ENCODE measurements at places on chromosomes 16 and 17. TPM values are rescaled to one million over a fixed set of nuclear protein-coding genes. Genes with fewer than 3 reads are reported as not detected.

DNA sequence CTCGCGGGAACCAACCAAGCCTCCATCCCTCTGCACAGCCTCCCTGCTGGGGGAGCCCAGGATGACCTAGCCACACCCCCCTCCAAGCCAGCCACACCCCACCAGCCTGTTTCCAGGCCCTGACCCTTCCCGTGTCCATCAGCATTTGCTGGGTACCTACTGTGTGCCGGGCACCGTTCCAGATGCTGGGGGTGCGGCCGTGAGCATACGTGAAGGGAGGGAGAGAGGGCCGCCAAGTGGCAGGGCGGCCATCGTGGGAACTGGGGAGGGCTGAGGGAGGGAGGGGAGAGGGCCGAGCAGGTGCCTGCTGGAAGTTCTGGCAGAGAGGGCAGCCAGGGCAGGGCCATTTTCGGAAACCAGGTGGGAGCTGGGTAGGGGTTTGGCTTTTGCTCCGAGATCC is 23.1 kb downstream of the ZFPM1 start:
- H3K27me3 ChIP-seq = no peaks in the 10 kb centered on the region
- no peak overlapping the region for H3K4me3 ChIP-seq
- H3K4me1 ChIP-seq = no peaks in the 10 kb centered on the region
- H3K27ac ChIP-seq = no peak overlapping the region

DNA sequence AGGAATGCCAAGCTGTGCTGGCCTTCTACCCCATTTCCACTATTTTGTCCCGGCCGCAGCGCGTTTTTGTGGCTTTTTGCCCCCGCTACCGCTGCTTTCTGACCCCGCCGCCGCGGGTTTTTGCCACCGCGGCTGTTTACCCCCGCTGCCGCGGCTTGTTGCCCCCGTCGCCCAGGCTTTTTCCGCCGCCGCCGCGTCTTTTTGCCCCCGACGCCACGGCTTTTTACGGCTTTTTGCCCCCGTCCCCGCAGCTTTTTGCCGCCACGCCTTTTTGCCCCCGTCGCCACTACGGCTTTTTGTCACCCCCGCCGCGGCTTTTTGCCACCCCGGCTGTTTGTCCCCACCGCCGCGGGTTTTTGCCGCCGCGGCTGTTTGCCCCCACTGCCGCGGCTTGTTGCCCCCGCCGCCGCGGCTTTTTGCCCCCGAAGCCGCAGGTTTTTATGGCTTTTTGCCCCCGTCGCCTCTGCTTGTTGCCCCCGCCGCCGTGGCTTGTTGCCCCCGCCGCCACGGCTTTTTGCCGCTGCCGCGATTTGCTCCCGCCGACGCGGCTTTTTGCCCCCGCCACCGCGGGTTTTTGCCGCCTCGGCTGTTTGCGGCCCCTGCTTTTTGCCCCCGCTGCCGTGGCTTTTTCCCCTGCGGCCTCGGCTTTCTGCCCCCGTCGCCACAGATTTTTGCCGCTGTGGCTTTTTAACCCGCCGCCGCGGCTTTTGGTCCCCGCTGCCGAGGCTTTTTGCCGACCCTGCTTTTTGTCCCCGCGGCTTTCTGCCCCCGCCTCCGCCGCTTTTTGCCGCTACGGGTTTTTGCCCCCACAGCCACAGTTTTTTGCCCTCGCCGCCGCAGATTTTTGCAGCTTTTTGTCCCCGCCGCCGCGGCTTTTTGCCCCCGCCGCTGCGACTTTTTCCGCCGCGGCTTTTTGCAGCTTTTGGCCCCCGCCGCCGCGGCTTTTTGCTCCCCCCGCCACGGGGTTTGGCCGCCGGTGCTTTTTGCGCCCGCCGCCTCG is 520.4 kb upstream of the WSB1 start:
- H3K27ac ChIP-seq = no peak overlapping the region

CACNG1 gene
- not detected for total RNA-seq

CHRNE gene
- total RNA-seq = 0.98 TPM

GRCh38 chr17:60330731-60331130 is 61.2 kb downstream of the USP32 start:
- H3K4me1 ChIP-seq = peaks cover 8% of the 10 kb centered on the region
- no peaks in the 10 kb centered on the region for H3K27me3 ChIP-seq
- H3K36me3 ChIP-seq = peaks cover 5% of the 10 kb centered on the region

GRCh38 chr16:11674818-11675560 is 6.7 kb downstream of the SNN start:
- DNase-seq = no peak
- H3K36me3 ChIP-seq = peaks cover 43% of the 10 kb centered on the region
- no peak overlapping the region for H3K4me3 ChIP-seq
- no peak overlapping the region for H3K27ac ChIP-seq
- peaks cover 48% of the 10 kb centered on the region for H3K4me1 ChIP-seq

ABCC12 gene
- not detected for total RNA-seq

DNA sequence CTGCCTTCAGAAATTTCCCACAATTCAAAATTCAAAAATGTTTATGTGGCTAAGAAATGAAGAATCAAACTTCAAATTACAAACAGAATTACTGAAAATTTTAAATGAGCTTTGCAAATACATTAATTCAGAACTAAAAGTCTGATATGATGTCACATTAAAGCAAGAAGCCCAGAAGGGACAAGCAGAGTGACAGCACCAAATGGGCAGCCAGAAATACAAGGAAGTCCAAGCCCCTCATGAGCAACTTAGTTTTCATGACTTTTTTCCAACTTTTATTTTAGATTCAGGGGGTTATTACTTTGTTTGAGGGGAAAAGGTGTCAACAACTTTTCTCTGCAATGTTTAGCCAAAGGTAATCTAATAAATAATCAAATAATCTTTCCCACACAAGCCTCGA is 21.5 kb downstream of the UBE2G1 start:
- H3K27ac ChIP-seq = no peak overlapping the region
- no peak for DNase-seq
- H3K27me3 ChIP-seq = no peaks in the 10 kb centered on the region
- no peaks in the 10 kb centered on the region for H3K36me3 ChIP-seq
- H3K4me1 ChIP-seq = peaks cover 14% of the 10 kb centered on the region

DNA sequence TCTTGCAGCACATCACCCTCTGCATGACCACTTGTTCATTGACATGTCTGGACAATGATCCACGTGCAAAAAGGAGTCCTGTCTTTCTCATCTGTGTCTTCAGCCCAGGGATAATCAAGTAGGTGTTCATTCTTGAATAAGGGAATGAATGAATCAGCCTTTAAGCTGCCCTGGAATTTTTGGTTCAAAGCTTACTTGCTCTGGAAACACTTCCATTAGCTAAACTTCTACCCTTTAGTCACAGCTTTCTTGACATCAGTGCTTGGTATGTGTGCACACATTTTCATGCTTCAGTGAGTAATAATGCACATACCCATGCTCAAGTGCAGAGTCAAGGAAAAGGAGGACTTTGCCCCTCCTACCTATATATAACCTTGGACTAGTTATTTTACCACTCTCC is 103.0 kb upstream of the CDH13 start:
- no peaks in the 10 kb centered on the region for H3K27me3 ChIP-seq
- DNase-seq = no peak
- H3K36me3 ChIP-seq = no peaks in the 10 kb centered on the region
- H3K4me3 ChIP-seq = no peak overlapping the region

HEATR9 gene
- 0.17 TPM for total RNA-seq

LLGL2 gene
- 133 TPM for total RNA-seq

DNA sequence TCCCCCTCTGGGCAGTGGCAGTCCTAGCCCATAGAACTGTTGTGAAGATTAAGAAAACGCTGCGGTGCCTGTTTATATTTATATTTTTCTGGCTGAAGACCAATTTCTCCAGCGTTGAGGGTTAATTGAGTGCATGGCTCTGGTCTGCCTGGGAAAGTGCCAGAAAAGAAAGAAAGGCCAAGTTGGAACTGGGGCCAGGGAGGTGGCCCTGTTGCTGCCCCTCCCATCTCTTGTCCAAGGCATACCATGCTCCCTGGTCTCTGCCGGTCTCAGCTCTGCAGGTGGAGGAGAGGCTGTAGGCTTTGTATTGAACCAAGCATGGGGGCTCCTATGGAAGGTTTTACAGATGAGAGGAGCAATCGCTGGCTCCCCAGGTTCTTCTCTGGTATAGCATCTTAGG is 124.7 kb downstream of the MGAT5B start:
- H3K4me3 ChIP-seq = no peak overlapping the region
- H3K36me3 ChIP-seq = no peaks in the 10 kb centered on the region
- H3K27ac ChIP-seq = no peak overlapping the region
- no peak for DNase-seq
- peaks cover 8% of the 10 kb centered on the region for H3K27me3 ChIP-seq

- DNase-seq = no peak
- H3K36me3 ChIP-seq = no peaks in the 10 kb centered on the region
- H3K27me3 ChIP-seq = no peaks in the 10 kb centered on the region
- H3K27ac ChIP-seq = no peak overlapping the region
Measured at GRCh38 chr17:72972263-72972951, 120.1 kb downstream of the SLC39A11 start.

SLC13A5 gene
- total RNA-seq = not detected

GRCh38 chr16:2987833-2988232 is 7.6 kb upstream of the PKMYT1 start:
- no peak for DNase-seq
- H3K27me3 ChIP-seq = peaks cover 9% of the 10 kb centered on the region
- peaks cover 10% of the 10 kb centered on the region for H3K4me1 ChIP-seq
- H3K36me3 ChIP-seq = no peaks in the 10 kb centered on the region
- no peak overlapping the region for H3K27ac ChIP-seq
- no peak overlapping the region for H3K4me3 ChIP-seq

DNA sequence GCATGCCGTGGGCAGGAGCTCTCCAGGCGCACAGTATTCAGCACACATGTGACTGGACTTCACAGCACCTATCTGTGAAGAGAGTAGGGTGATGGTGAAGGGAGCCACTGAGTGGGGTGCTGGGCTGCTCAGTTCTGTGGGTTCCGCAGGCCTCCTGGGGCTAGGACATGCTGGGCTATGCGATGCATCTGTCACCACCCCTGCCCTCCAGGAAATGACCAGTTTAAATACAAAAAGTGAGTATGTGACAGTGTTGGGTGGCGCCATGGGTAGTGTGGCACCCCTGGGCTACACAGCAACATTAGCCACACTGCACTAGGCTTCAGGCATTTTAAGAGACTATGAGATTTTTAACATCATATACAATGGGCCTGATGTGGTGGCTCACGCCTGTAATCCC is 28.6 kb downstream of the MYLK3 start:
- H3K27me3 ChIP-seq = no peaks in the 10 kb centered on the region
- DNase-seq = no peak
- no peaks in the 10 kb centered on the region for H3K4me1 ChIP-seq
- no peak overlapping the region for H3K27ac ChIP-seq
- no peak overlapping the region for H3K4me3 ChIP-seq

DNA sequence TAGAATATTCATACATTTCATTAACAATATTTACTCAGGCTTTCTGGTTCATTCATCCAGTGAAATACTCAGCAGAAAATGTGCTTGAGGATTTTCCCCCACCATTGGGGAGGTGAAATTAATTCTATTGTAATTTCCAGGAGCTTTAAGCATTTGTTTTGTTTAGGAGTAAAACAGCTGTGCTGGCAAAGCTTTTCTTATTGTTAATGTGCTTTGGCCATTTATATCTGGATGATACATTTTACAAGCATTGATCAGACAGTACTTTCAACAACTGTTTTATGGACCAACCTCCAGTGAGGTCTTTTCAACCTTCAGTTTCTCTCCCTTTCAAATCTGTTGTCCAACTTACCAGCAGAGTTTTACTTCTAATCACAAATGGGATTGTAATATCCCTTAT is 672.4 kb downstream of the CDH11 start:
- no peak overlapping the region for H3K4me3 ChIP-seq
- H3K4me1 ChIP-seq = no peaks in the 10 kb centered on the region
- H3K27me3 ChIP-seq = no peaks in the 10 kb centered on the region
- no peak for DNase-seq

DNA sequence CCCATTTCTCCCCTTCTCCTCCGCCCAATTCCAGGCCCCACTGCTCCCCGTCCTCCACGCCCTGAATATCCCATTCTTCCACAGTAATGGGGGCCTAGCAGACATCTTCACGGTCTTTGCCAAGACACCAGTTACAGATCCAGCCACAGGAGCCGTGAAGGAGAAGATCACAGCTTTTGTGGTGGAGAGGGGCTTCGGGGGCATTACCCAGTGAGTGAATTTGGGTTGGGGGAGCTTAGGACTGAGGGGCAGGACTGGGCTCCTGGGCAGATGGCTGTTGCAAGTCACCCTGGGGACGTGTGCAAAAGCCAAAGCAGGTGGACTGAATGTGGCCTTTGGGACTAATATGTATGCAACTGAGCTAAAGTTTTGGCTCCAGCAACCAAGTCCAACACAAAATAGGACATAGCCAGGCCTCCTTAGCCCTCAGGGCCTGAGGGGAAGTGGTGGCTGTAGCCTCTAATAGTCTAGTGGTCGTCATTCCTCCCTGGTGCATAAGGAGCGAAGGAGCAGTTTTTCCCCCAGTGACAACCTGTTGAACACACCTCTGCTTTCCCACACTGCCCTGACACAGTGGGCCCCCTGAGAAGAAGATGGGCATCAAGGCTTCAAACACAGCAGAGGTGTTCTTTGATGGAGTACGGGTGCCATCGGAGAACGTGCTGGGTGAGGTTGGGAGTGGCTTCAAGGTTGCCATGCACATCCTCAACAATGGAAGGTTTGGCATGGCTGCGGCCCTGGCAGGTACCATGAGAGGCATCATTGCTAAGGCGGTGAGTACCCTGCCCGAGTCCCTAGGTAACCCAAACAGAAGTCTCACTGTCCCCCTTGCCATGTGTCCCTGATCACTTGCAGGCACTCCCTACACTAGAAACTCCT is 2.6 kb downstream of the ACADVL start:
- DNase-seq = no peak
- peaks cover 34% of the 10 kb centered on the region for H3K4me1 ChIP-seq
- H3K4me3 ChIP-seq = no peak overlapping the region
- H3K27ac ChIP-seq = no peak overlapping the region

SHISA6 gene
- not detected for total RNA-seq

- no peak overlapping the region for H3K27ac ChIP-seq
- no peaks in the 10 kb centered on the region for H3K36me3 ChIP-seq
- H3K27me3 ChIP-seq = no peaks in the 10 kb centered on the region
- H3K4me1 ChIP-seq = no peaks in the 10 kb centered on the region
Measured at GRCh38 chr17:208429-208828, 27.0 kb upstream of the DOC2B start.

ESRP2 gene
- total RNA-seq = 61.0 TPM

GRCh38 chr17:35368081-35368830 is 5.2 kb downstream of the SLFN11 start:
- peaks cover 14% of the 10 kb centered on the region for H3K36me3 ChIP-seq
- no peaks in the 10 kb centered on the region for H3K27me3 ChIP-seq
- no peak for DNase-seq
- H3K27ac ChIP-seq = no peak overlapping the region
- peaks cover 11% of the 10 kb centered on the region for H3K4me1 ChIP-seq

DNA sequence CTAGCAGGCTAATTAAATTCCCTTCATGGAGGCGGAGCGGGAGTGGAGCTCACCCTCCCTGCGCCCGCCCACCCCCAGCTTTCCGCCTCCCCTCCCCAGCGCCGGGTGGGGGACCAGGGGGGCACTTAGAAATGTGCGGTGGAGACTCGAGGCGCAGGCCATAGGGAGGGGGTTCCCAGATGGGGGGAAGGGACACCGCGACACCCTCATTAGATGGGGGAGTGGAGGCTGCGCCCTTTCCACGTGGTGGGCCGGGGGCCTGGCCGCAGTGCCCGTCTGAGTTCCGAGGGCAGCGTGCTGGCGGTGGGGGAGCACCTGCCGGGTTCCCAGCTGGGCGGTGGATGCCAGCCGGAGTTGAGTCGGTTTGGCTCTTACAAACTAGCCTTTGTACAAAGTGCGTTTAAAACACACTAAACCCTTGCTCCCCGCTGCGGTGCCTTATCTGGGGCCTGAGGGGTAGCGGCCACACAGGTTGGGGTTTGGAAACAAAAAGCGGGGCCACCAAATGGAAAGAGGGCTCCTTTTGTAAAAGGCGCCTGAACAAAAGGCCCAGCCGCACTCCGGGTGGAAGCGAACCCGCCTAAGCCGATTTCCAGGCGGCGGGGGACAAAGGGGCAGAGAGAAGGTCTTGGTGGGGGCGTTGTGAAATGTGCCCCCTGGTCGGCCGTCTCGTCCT is 1.4 kb downstream of the GSE1 start:
- no peaks in the 10 kb centered on the region for H3K36me3 ChIP-seq
- no peaks in the 10 kb centered on the region for H3K27me3 ChIP-seq
- peak overlapping the region; percentile 73 for H3K4me3 ChIP-seq
- no peak for DNase-seq
